ENCODE measurements at places on chromosomes 5 and 9. TPM values are rescaled to one million over a fixed set of nuclear protein-coding genes. Genes with fewer than 3 reads are reported as not detected.

The ENTREP1 gene
- 2.8 TPM for total RNA-seq

The ADRA1B gene
- 5.4 TPM for total RNA-seq

The CTSV gene
- total RNA-seq: not detected

The OGN gene
- total RNA-seq: 175 TPM

The SARDH gene
- 3.0 TPM for total RNA-seq

DNA sequence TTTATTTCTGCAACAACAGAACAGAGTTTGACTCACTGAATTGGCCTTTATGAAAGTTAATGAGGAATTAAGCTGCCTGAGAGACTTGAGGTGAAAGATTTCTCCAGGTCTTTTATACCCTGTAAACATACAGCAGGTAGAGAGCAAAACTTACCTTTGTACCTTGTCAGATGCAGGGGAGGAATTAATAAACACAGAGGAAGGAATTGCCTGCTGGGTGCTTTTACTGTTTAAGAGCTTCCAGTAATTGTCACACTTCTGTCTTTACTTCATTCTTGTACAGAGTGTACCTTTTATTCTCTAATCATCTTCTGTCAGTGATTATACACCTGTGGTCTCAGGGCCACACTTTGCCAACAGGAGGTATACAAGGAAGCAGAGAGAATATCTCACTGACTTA is 94.0 kb upstream of the GRIN3A start:
- H3K27me3 ChIP-seq: no peaks in the 10 kb centered on the region
- H3K27ac ChIP-seq: no peak overlapping the region
- H3K4me1 ChIP-seq: no peaks in the 10 kb centered on the region
- H3K4me3 ChIP-seq: no peak overlapping the region
- no peak for DNase-seq

GRCh38 chr9:11011696-11012095 is 398.9 kb upstream of the PTPRD start:
- H3K27ac ChIP-seq: no peak overlapping the region
- no peaks in the 10 kb centered on the region for H3K36me3 ChIP-seq
- no peaks in the 10 kb centered on the region for H3K27me3 ChIP-seq
- no peak overlapping the region for H3K4me3 ChIP-seq

DNA sequence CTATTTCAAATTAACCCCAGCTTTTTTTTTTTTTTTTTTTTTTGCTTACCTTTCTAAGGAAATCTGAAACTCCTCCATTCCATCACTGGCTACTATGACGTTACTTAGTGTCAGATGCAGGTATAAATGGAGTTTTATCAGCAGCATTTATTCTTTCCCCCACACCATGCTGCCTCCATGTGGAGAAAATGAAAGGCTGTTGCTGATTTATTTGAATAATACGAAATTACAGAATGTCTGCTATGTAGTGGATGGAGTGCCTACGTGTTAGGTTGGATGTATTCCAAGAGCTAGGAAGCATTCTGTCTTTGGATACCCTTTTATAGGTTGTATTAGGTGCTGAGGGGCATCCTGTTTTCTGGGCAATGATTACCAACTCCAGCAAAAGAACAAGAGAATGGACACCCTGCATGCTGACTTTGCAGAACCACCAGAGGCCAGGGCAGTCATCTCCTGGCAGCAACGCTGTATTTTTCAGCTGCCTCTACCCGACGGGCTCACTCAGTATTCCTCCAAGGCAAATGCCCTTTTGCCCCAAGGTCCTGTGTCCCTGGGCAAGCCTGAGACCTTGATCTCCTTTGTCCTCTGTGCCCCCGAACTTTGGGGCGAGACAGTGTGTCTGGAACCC is 199.5 kb downstream of the ALDH1A1 start:
- no peaks in the 10 kb centered on the region for H3K36me3 ChIP-seq
- no peak overlapping the region for H3K4me3 ChIP-seq
- no peaks in the 10 kb centered on the region for H3K27me3 ChIP-seq

- no peak overlapping the region for H3K27ac ChIP-seq
- no peaks in the 10 kb centered on the region for H3K4me1 ChIP-seq
- no peaks in the 10 kb centered on the region for H3K36me3 ChIP-seq
- H3K4me3 ChIP-seq: no peak overlapping the region
- H3K27me3 ChIP-seq: no peaks in the 10 kb centered on the region
These were observed 174.9 kb upstream of the SMIM23 start for GRCh38 chr5:171610686-171611085.

- no peaks in the 10 kb centered on the region for H3K36me3 ChIP-seq
- no peak overlapping the region for H3K4me3 ChIP-seq
- DNase-seq: no peak
- no peak overlapping the region for H3K27ac ChIP-seq
These were observed 133.3 kb downstream of the FAM174A start for GRCh38 chr5:100668511-100668910.

- no peaks in the 10 kb centered on the region for H3K27me3 ChIP-seq
- H3K36me3 ChIP-seq: no peaks in the 10 kb centered on the region
These were observed at the start of gene PDGFRB for GRCh38 chr5:150155258-150156026. PDGFRB (minus strand) TSS chr5:150155845; CDS start chr5:150137047, 18,798 bp downstream.

- H3K4me1 ChIP-seq: no peaks in the 10 kb centered on the region
- DNase-seq: no peak
- no peak overlapping the region for H3K27ac ChIP-seq
- no peaks in the 10 kb centered on the region for H3K27me3 ChIP-seq
These were observed 57.4 kb upstream of the ANKRD55 start for GRCh38 chr5:56290378-56291078.

DNA sequence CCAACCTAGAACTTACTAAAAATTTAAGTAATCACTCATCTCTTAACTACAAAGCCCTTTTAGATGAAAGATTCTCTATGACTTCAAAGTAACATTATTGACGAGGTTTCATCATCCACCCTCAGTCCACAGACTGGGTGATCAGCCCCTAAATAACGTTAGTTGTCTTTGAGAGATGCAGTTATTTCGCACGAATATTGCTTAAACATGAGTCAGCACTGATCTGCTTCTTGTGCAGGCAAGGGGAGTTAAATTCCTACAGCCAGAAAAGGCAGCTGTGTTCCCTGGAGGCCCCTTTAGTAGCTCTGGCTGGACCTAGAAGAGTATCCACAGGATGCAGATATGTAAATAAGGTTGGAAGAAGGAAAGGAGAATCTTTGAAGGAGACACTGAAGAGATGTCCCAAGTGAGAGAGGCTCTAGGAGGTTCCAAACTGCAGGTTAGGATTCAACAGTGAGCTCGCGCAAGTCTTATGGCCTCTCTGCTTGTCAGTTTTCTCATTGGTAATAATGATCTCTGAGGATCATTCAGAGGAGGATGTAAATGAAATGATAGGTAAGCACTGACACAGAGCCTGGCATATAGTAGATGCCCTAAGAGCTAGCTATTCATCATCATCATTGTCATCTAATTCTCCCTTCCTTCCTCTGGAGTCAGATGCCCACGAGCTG is 122.2 kb upstream of the MAN2A1 start:
- no peaks in the 10 kb centered on the region for H3K4me1 ChIP-seq
- no peak overlapping the region for H3K27ac ChIP-seq
- no peak overlapping the region for H3K4me3 ChIP-seq
- H3K27me3 ChIP-seq: no peaks in the 10 kb centered on the region
- no peak for DNase-seq

DNA sequence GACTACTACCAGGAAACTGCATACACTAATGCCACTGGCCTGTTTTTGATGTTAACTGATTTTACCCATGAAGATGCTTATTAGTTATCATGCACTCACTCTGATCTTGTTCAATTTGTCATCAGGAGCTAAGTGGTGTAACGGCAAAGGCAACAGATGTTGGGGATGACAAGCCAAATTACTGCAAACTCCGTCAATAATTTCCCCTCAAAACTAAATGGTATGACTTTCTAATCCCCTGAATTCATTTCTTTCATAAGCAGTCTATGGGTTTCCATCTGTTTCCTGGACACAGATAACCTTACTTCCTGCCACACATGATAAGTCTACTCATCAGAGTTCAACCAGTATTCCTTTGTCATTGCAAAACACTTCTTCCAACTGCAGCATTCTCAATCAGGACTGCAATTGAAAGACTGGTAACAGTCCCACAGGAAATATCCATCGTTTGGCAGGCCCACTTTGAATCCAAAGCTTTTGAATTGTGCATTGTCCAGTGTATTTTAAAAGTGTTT is 96.2 kb upstream of the SMC2 start:
- H3K27ac ChIP-seq: no peak overlapping the region
- no peaks in the 10 kb centered on the region for H3K4me1 ChIP-seq
- DNase-seq: no peak
- no peaks in the 10 kb centered on the region for H3K36me3 ChIP-seq
- H3K27me3 ChIP-seq: no peaks in the 10 kb centered on the region

- DNase-seq: no peak
- H3K27ac ChIP-seq: no peak overlapping the region
- no peak overlapping the region for H3K4me3 ChIP-seq
- no peaks in the 10 kb centered on the region for H3K36me3 ChIP-seq
- H3K4me1 ChIP-seq: peaks cover 10% of the 10 kb centered on the region
These were observed 384.3 kb upstream of the RFX3 start for GRCh38 chr9:3909966-3910650.

All from aorta (tissue), 5 donors.